ENCODE measurements at places on chromosomes 2 and 18.

DNA sequence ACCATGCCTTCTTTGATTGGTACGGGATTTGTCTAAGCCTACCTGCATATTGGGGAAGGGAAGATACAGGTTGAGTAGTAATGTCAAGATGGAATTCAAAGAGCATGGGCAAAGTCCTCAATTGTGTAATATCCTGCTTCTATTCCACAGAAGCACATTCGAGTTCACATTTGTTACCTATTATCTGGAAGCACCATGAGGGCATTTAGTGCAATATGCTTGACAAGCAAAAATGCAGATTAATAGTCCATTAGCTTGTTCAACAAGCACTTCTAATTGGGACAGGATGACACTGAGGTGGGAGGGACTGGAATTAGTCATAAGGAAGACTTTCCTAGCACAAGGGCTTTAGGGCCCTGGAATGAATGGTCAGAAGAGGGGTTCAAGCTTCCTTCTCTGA lies 40.5 kb downstream of the MYO5B start:
- DNase-seq = no peak

DNA sequence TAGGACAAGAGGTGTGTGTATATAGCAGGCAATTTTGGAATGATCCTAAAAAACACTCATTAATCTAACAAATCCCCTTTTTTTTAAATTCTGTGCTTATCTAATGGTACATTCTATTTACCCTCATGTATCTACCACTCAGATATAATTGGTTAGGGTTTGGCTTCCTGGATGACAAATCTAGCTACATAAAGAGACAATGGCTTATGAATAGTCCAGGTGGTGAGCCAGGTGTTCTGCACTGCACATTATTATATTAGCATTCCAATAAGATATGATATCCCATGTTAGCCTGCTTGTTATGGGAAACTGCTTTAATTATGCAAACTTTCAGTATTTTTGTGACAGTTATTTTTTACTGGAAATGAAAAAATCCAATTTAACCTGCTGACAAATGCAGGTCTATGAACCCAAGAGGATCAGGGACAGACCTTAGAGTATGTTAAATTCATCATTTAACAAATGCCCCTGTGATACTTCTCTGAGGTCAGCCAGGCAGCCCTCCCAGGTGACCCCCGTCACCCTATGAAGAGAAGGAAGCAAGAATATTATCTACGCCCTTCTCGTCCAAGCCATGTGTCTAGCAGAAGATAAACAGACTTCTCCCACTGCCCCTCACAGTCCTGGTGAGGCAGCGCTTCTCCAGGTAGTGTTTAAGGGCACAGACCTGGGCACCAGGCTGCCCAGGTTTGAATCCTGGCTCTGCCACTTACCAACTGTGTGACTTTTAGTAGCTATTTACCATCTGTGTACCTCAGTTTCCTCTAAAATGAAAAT lies 83.0 kb downstream of the ADD2 start:
- no peak for DNase-seq

DNA sequence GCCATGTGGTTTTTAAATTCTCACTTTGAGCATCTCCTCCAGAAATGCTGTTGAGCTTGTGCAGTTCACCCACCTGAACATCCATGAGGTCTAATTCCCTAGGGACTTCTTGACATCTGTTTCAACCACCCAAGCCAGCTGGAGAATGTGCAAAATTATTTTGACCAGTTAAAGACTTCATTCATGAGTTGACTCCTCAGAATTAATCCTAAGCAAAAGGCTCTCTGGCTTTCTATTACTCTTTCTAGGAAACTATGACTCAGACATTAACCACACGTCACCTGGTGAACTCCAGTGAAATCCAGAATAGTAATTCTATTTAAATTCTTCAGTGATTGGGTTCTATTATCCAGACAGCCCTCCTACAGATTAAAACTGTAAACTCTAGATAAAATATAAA lies 247.5 kb downstream of the NBAS start:
- DNase-seq = peak; percentile 57

DNA sequence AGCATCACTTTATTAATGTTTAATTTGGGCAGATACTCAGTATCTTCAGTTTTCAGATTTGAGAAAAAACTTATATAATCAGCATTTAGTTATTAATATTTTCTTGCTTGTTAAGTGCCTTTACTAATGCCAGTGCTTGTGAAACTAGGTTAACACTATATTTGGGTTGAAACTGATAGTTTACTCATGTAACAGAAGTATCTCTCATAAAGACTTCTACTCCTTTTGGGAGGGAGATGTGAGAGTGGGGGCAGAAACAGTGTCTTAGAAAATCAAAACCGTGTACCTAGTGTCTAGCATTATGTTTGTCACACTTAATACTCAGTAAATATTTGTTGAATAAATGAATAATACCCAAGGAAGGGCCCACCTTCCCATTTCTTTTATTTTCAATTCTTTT lies 129.5 kb downstream of the MSTN start:
- no peak for DNase-seq

- no peak for DNase-seq
Observed at GRCh38 chr18:74957588-74958224, 251.2 kb downstream of the PTGR3 start.

DNA sequence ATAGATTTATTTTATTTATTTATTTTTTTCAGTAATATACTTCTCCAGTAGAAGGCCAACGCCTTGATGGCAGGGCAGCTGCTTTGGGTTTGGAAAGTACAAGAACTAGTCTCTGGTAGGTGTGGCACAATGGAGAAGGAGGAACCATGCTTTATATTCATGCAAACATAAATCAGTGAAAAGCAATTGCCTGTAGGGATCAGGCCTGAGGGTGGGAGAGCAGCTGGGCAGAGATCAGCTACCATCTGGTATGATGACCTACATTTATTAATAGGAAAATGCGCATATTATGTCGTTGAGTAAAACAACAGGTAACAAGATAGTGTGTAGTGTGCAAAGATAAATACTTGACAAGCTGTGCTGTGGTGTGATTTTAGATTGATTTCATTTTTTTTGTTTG lies 120.4 kb upstream of the TLK1 start:
- peak; percentile 93 for DNase-seq

- DNase-seq = no peak
Observed at GRCh38 chr2:190964170-190964795, 49.7 kb downstream of the STAT1 start.

- DNase-seq = peak; percentile 35
Observed at GRCh38 chr2:206435742-206436141, 7.6 kb upstream of the ADAM23 start.

- DNase-seq = no peak
Observed at GRCh38 chr2:55923982-55924321, 370 bp upstream of the EFEMP1 start.

DNA sequence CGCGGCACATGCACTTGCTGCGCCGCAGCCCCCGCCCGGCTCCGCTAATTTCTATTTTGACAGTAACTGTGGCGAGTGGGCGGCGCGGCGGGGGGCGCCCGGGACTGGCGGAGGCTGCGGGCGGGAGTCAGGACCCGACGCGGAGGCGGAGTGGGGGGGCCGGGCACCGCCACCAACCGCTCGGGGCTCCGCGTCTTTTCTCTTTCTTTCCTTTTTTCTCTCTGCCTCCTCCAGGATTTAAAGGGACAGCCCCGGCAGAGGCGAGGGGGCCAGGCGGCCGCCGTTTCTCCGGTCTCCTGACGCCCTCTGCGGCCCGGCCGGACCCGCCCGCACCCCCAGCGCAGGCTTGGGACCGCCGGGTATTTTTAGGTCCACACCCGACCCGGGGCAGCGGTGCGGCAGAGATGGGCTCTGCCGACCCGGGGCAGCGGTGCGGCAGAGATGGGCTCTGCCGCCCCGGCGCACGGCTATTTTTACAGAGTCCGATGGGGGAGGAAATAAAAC lies 460 bp upstream of the ZBTB7C start:
- DNase-seq = peak; percentile 32
